GM12892 (cell line): ENCODE measurements at places on chromosomes 7 and 10.

- no peak for DNase-seq
Observed at GRCh38 chr7:32761451-32762205, 129.9 kb downstream of the KBTBD2 start.

- no peak for DNase-seq
Observed at GRCh38 chr10:64765498-64765897, 1244.3 kb downstream of the REEP3 start.

DNA sequence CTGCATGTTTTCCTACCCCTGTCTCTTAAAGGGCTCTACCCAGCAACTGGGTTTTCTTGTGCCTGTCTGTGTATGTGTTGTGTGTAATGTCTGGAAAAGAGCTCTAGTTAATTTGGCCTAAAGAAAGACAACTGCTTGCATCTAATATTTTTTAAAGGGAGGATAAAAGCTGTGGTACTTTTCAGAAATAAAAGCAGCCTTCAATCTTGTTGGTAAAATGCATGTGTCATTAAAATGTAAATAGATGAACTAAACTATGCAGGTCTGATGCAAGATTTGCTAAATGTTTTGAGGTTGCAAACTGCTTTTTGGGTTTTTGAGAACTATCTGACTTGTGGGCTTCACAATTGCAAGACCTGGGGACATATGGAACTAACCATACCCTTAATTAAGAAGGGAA, 445.3 kb downstream of the HTR7 start:
- DNase-seq: no peak

- DNase-seq: no peak
Observed at GRCh38 chr7:24005517-24005916, 278.5 kb upstream of the NPY start.

DNA sequence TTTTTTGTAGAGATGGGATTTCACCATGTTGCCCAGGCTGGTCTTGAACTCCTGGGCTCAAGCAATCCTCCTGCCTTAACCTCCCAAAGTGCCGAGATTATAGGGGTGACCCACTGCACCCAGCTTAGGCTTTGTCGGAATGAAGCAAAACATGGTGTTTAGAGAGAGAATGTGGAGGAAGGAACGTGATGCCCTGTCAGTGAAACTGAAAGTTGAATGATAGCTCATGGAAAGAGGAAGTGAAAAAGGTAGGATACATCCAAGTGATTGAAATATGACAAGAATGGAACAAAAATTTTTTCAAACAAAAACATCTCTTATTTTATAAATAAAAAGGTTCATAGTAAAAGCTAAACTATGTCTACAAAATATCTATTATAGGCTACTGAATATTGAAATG, 5.9 kb downstream of the AKAP9 start:
- DNase-seq: no peak

GRCh38 chr10:110032801-110033700, 25.3 kb downstream of the ADD3 start:
- no peak for DNase-seq
